Pancreas (tissue), 10 donors: ENCODE measurements at places on chromosomes 2 and 18.

DNA sequence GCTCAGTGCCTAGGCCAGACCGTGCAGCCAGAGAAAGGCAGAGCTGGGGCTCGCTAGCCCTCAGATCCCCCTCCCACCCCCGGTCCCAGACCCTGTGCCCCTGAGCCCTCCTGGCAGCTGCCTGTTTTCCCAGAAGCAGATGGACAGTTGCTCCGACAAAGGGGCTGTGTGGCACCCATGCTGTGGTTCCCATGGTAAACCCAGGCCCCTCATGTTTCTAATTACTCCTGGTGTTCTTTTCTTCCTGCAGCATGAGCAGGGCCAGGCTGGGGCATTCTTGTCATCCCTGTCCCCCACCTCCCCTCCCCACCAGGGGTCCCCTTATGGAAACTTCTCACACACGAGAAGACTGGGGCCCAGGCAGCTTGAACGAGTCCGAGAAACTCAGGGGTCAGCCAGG, 269.6 kb downstream of the HAUS1 start:
- no peak for DNase-seq

GRCh38 chr18:13267431-13267873, 48.9 kb downstream of the LDLRAD4 start:
- no peak for DNase-seq

- peak; percentile 49 for DNase-seq
Observed at GRCh38 chr2:42141687-42142546, 27.2 kb upstream of the EML4 start.

- no peak for DNase-seq
Observed at GRCh38 chr2:196482119-196483065, 157.1 kb upstream of the CCDC150 start.

DNA sequence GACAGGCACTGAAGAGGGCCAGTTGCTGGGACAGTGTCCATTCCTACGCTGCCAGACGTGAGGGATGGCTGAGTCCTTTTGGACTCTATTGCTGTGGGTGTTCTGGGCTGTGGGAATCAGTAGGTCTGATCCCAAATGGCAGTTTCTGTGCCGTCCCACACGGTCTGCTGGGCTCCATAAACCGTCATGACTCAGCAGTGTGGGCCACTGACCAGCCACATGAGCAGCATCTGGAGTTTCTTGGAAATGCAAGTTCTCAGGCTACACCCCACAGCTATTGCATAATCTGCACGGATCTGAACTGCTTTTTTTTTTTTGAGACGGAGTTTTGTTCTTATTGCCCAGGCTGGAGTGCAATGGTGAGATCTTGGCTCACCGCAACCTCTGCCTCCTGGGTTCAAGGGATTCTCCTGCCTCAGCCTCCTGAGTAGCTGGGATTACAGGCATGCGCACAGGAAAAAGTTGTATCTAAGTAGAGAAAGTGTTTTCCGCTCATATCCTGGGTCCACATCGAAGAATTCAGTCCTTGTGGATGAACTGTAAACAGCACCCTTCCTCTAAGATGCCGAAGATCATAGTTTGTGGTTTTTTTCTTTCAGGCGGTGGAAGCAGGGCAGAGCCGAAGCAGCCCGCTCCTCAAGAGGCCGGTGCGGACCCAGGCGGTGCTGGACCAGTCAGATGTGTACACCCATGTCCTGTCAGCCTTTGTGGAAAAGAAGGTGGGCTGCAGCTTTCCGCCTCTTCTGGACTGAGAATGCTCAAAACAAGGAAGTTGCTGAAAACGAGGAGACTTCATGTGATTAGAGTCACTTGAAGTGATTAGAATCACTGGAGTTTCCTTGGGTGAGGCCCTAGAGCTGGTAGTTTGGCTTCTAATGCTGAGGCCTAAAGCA, 25.5 kb downstream of the RMC1 start:
- DNase-seq, result peak; percentile 34
